ENCODE measurements at places on chromosomes 7 and 10.

DNA sequence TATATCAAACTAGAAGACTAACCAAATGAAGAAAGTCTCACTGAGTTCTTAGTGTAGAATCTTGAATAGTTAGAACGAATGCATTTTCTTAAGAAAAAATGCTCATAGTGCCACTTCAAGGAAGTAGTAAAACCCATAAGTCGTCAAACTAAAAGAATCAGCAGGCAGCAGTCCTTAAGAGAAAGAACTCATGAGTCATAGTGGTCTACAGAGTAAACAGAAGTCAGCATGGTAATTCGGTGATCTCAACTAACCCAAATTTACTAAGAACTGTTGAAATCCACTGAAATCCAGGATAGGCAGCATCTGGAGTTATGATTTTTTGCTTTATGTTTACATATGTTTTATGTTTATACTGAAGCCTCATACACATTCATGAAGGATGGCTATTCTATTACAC is 256.2 kb downstream of the LHFPL3 start:
- DNase-seq, result peak; percentile 1

- no peak for DNase-seq
Measured at GRCh38 chr7:153523320-153524015, 528.7 kb upstream of the DPP6 start.

DNA sequence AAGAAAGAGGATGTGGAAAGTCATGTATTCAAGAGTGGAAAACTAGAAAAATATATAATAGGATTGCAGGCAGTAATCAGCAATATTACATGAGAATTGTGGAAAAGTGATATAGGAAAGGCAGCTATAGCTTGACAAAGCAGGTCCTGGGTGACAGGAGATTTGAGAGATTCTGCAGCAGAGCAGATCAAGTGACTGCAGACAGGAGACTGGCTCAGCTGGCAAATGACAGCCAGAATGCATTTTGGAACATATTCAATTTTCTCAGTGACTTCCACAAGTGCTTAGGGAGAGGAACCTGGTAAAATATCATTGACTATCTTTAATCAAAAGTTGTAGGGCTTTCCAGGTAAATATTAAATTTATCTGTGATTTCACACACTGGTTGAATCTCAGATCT is 260.5 kb upstream of the CACNA2D1 start:
- no peak for DNase-seq

GRCh38 chr7:97685952-97686351 is 45.9 kb upstream of the TAC1 start:
- no peak for DNase-seq

GRCh38 chr7:135678612-135679575 is 16.6 kb downstream of the STMP1 start:
- DNase-seq, result peak; percentile 80

DNA sequence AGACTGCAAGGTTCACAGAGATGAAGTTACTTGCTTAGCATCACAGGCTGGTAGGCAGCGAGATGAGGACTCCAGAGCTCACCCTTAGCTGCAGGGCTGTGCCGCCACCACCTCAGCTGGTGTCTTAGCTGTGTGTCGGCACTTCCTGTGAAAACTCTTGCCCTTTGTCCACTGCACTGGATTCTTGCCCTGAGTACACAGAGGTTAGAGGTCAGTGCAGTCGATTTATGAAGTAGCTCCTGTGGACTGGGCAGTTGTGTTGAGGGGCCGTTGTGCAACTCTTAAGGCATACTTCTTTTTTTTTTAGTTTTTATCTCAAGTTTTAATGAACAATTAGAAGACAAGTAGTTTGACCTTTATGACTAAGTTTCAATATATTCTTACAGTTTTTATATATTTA is 10.6 kb downstream of the NDUFB2 start:
- DNase-seq, result no peak

GRCh38 chr7:2509298-2509906 is 10.2 kb upstream of the LFNG start:
- no peak for DNase-seq
